ENCODE measurements at places on chromosomes 5 and 9.

GRCh38 chr9:21710548-21711191 lies 91.8 kb upstream of the MTAP start:
- DNase-seq = no peak

- DNase-seq = no peak
These were observed 86.5 kb downstream of the SREK1 start for GRCh38 chr5:66230551-66230950.

DNA sequence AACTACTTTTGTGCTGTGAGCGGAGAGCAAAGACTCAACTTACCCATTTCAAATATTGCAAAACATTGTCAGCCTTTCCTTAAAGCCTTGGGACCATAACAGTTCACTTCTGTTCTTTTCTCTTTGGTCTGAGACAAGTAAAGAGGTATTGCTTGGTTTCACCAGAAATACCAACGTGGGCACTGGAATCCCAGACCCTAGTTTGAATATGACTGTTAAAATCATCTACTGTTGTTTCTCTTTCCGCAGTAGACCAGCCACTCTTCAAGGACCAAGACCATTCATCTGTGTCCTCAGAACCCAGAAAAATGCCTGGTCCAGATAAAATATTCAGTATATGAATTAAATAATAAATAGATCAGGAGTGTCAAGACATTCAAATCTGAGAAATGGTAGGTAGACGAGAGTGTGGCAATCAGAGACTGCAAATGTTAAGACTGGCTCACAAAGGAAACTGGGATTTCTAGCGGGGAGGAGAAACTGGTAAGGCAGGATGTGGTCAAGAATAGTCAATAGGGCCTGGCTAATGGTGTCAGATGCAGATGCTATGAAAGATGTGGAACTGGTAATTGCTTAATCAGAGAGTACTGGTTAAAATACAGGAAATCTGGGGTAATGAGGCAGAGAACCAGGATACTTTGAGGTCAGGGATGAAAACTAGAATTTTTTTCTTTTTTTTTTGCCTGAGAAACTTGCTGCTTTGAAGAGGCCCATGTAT lies 82.1 kb upstream of the IL33 start:
- DNase-seq = no peak

- no peak for DNase-seq
These were observed 75.3 kb downstream of the MRPS30 start for GRCh38 chr5:44884036-44884435.

GRCh38 chr5:111422245-111422644 lies 90.1 kb downstream of the STARD4 start:
- no peak for DNase-seq

DNA sequence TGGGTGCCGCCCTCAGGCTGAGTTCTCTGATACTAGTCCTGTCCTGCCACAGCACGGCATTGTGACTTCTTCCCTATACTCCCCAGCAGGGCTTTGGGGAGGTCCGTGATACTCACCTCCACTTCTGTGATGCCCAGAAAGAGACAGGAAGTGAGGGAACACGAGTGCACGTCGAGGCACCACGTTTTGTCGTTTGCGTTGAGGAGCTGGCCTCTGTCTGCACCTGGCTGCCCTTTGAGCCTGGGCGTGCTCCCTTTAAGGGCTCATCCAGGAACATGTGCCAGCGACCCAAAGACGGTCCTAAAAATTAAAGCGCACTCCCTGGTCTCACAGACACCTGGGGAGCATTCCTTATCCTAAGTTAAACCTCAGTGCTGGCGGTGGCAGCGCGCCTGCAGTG lies 8.7 kb upstream of the IRX4 start:
- DNase-seq = no peak

- no peak for DNase-seq
These were observed 7.1 kb upstream of the AGPAT2 start for GRCh38 chr9:136694163-136694871.

DNA sequence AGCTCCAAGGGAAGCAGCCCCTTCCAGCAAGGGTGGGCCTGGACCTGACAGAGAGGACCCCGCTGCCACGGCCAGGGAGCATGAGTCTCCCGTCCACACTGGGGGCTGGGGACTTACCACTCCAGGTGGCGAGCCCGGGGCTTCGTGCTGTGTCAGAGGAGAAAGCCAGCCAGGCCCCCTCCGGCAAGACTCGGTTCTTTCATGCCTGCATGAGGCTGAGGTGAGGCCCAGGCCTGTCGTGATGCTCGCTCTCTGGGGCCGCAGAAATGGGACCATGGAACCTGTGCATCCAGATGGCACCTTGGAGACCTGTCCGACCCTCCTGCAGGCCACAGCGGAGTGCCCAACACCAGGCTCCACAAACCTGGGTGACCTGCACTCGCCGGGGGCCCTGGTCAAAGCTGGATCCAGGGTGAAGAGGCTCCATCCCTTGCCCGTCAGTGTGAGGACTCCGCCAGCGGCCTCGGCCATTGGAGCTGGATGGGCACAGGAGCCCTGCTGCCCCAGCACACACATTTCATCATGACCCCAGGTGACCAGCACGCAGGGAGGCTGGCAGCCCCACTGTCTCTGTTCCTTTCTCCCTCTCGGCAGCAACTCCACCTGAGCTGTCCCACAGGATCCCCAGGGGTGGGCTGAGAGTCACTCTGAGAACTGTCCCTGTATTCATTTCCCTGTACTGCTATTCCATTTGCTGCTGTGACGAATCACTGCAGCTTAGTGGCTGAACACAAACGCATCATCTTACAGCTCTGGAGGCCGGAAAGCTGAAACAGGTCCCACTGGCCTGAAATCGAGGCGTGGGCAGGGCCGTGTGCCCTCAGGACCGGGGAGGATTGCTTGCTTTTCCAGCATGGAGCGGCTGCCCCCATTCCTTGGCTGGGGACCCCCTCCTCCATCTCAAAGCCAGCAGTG lies 24.4 kb downstream of the SLC6A18 start:
- DNase-seq = no peak

DNA sequence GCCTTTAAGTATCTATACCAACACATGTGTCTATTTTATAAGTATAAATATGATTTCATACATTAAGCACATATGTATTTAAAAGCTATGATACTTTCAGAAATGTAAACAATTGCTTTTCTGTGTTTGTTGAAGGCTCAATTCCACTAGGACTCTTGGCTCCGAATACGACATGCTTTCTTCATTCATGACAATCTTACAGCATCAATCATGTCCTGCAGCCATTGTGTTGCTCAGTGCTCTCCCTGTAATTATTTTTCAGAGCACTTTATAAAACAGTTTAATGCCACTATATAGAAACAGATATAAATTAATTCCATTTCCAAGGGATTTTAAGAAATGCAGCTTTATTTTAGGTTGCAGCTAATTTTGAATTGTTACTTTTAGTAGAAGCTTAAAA lies 167.3 kb downstream of the TAF11L14 start:
- no peak for DNase-seq

- DNase-seq = no peak
These were observed 15.6 kb downstream of the COL27A1 start for GRCh38 chr9:114170771-114171461.

DNA sequence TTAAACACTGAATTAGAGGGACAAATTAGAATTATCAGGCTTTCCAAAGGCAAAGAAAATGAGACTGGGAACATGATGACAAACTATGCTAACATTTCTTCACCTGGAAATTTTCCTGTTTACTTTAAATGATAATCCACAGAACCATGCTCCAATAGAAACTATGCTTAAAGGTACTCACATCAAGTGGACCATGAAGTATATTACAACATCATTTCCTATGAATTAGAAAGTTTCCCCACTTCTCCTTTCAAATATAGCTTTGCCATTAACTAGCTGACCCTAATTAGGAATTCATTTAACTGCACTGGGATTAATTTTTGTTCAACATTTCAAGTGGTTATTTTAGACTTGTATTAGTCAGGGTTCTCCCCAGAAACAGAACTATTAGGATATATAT lies 81.4 kb downstream of the DTWD2 start:
- no peak for DNase-seq

DNA sequence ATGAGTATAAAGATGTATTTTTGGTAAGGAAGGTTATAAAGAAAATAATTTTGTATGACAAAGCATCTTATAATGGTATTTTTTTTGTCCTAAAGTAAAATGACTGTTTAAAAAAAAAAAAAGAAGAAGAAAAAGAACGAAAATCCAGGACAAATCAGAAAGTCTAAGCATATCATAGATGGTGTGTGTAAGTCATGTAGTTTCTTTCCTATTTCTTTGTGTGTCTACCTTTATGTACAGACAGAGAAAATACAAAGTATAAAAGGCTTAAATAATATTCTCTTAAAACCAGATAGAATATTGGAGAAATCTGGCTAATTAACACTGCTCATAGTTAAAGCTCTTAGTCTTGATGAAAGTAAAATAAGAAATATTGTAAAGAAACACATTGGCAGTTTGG lies 7.7 kb downstream of the RIGI start:
- no peak for DNase-seq

DNA sequence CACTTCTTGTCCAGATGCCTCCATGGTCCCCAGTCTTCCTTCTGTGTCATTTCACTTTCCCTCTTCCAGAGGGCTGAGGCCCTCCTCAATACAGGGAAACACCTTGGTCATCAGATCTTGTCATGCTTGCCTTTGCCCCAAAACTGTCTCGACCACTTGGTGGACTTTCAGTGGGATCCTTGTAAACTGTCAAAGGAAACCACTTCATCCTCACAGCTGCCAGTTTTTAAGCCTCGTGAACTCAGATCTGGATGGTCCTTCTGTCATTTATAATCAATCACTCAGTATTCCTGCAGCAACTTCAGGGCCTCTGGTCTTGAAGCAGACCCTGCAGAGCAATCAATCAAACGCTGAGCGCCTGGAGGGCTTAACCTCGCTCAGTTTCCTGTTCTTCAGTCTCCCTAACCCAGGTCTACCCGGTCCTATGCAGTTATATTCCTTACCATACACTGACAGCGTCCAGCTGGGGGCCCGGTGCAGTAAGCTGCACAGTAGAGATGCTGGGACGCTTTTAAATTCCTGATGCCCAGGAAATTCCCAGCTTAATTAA lies 74.6 kb downstream of the GOLPH3 start:
- no peak for DNase-seq

DNA sequence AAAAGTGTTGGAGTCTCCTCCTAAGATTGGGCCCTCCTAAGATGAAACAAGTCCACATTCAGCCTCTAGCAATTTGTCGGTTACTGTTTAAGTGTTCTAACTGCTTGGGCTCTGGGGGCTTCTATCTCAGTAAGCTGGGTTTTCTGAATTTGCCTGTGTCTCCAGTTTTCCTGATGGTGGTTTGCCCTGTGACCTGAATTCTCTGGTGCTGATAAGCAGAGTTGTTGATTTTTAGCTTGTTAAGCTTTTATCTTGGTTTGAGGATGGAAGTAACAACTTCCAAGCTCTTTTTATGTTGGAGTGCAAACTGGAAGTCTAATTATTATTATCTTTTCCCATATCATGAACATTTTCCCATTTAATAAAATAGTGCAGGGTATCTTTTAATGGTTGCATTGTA lies 30.9 kb downstream of the HSD17B4 start:
- no peak for DNase-seq

DNA sequence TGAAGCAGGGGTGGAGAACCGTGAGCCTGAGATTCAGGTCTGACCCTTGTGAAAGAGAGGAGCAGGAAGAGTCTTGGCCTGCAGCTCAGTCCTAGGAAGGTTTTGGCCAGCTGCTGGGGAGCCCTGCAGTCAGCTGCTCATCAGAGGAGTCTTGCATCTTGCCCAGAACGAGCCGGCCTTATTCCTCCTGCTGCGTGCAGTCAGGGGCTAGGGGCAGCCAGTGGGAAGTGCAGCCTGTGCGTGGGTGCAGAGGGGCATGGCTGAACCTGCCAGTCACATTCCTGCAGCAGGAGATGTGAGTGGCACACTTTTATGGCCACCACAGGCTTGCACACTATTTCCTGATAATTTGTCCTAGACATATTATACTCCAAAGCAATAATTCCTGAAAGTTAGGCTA lies 278.7 kb downstream of the NPR3 start:
- no peak for DNase-seq

DNA sequence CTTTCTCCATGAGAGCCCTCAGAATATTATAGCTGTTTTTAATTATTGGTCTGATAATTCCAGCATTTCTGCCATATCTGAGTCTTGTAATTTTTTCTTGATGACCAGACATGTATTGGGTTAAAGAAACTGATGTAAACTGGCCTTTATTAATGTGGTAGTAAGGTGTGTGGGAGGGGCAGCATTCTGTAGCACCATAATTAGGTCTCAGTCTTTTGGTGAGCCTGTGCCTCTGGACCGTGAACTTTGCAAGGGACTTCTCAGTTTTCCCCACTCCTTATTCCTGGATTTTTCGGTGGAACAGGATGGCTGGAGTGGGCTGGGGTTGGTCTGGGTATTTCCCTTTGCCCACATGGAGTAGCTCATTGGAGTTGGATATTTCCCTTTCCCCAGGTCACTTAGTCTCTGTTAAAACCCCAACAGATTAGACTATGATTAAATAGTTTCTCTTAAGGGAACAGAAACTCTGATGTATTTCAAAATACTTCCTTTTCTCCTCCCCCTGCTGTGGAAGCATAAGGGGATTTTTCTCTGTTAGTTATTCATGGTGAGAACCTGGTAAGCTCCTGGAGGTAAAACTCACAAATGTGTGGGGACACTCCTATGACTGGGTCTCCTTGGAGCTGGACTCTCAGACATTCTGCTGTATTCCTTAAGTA lies 52.4 kb downstream of the FSD1L start:
- DNase-seq = no peak

All from amygdala (tissue), 56 donors.